ENCODE measurements at places on chromosomes 7 and 10.
A peak's percentile ranks its signal among the peaks of the same experiment; 100 is the strongest.

DNA sequence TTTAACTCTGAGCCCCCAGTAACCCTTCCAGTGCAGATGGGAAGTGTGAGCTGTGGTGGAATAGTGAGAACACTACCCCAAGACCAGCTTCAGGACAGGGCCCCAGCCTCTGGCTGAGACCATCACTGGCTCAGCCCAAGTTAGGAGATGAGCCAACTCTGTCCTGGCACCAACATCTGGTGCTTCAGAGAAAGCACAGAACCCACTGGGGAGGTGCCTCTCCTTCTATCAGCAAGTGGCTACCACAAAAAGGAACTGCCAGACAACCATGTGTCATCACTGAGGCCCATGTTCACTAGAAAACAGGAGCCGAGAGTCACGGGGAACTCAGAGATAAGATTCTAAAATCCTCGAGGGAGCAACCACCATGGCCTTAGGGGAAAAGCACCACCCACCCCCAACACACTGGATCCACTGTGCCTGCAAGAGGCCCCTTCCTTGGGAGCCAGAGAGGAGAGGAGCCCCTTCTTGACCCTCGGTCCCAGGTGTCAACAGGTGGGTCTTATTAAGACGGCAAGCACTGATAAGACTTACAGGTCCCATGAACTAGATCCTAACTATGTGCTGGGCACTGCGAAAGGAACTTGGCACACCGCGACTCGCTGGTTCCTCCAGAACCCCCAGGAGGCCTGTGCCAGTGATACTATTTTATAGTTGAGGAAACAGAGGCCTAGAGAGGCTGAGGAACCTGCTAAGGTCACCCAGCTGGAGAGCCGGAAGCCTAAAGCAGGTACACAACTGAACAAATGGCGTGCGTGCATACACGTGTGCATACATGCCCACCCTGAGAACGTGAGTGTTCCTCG is 102.7 kb downstream of the FAM53B start:
- DNase-seq, result peak; percentile 84

DNA sequence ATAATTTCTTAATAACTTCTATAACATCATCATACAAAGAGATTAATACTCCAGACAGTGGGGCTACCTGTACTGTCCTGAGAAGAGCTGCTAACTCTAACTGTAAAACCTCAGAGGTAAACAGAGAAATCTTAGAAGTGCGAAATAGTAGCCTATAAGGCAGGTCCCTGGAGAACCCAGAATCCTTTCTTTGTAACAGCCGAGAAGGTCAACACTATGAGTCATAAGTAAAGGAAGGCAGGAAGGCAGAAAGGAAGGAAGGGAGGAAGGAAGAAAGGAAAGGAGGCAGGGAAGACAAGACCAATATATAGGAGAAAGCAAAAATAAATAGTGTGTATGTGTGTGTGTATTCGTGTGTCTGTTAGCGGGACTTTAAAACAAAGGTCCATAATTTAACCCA is 540.6 kb downstream of the ZWINT start:
- DNase-seq, result no peak

DNA sequence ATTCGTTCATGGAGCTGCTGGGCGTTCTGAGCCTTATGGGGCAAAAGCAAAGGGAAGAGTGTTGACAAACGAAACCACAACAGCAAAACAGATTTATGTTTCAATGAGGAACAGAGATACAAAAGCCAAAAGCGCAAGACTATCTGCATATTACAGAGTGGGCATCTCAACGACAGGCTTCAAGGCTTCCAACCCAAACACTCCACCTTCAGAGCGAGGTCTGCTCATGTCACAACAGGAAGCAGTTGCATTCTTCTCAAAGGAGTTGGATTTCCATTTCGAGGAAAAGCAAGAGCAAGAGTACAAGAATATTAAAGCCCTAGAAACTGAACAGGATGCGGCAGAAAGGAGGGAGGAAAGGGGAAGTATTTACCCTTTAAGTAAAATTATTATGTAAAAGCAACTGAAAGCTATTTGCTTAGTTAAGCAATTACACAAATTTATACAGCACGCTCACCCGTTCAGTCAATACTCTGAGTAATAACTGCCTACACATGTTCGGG is 189.3 kb downstream of the ELMO1 start:
- no peak for DNase-seq

DNA sequence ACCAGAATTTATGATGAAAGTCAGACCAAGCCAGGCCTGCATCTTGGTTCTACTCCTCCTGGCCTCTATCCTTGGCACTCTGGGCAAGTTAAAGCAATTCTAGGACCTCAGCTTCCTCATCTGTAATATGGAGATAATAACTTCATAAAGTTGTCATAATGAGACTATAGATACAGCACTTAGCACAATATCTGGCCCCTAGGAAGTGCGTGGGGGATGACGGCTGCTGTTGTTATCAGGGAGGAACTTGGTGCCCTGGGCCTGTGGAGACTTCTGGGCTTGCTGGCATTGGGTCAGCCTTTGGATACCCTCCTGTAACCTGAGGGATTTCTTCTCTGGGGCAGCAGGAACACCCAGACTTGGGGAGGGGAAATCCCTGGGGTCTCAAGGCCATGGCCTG is 27.6 kb downstream of the PFKFB3 start:
- no peak for DNase-seq
